Skeletal muscle tissue (tissue), 5 donors: ENCODE measurements at places on chromosomes 1 and 21. TPM values are rescaled to one million over a fixed set of nuclear protein-coding genes. Genes with fewer than 3 reads are reported as not detected.

Gene PAPPA2
- total RNA-seq: 3.1 TPM

Gene CFAP74
- under 0.01 TPM for total RNA-seq

Gene OPTC
- total RNA-seq: not detected

Gene COA6
- 12.5 TPM for total RNA-seq

Gene OR2T29
- not detected for total RNA-seq

Gene NT5C1A
- total RNA-seq: 11.0 TPM

Gene TMEM50B
- total RNA-seq: 24.5 TPM

Gene FCRL5
- not detected for total RNA-seq

Gene C1orf146
- total RNA-seq: not detected

Gene NR0B2
- not detected for total RNA-seq

Gene HSF2BP
- 1.6 TPM for total RNA-seq

Gene ARHGEF16
- 0.52 TPM for total RNA-seq

Gene CLDN17
- total RNA-seq: not detected

Gene EFNA3
- 0.52 TPM for total RNA-seq

Gene CLCA1
- not detected for total RNA-seq

Gene GBP7
- not detected for total RNA-seq

Gene RRP1
- 10.4 TPM for total RNA-seq

Gene CACHD1
- total RNA-seq: 12.5 TPM

Gene PPCS
- 19.8 TPM for total RNA-seq

Gene AKR7A3
- 0.52 TPM for total RNA-seq

Gene CFAP57
- total RNA-seq: 0.52 TPM

Gene TMEM81
- 0.52 TPM for total RNA-seq

Gene OR2AK2
- total RNA-seq: not detected

Gene KLHDC8A
- 0.52 TPM for total RNA-seq

Gene DYNLT4
- total RNA-seq: not detected

Gene PTGER3
- 2.6 TPM for total RNA-seq

Gene TRAF3IP3
- 1.0 TPM for total RNA-seq

Gene C4BPB
- total RNA-seq: not detected

Gene AGO3
- total RNA-seq: 13.0 TPM

Gene TUFT1
- 6.8 TPM for total RNA-seq

Gene SPATA45
- 1.6 TPM for total RNA-seq

Gene WNT2B
- total RNA-seq: 6.3 TPM

Gene GBP5
- total RNA-seq: 0.52 TPM

Gene TIMM17A
- 25.1 TPM for total RNA-seq

Gene OTUD3
- total RNA-seq: 4.2 TPM

Gene KCNJ15
- 0.52 TPM for total RNA-seq

Gene CSF3R
- total RNA-seq: 3.7 TPM

Gene CD34
- 20.9 TPM for total RNA-seq

Gene NMNAT2
- total RNA-seq: 0.52 TPM

Gene BTG2
- total RNA-seq: 32.4 TPM

Gene PRR9
- not detected for total RNA-seq

Gene OR2L2
- total RNA-seq: not detected

Gene LMOD1
- total RNA-seq: 15.1 TPM

Gene VSIG8
- total RNA-seq: not detected

Gene TRIM67
- total RNA-seq: under 0.01 TPM
